ENCODE measurements at places on chromosomes 7 and 10.

- no peak for DNase-seq
Measured at GRCh38 chr7:36979810-36980248, 255.5 kb upstream of the AOAH start.

- no peak for DNase-seq
Measured at GRCh38 chr10:48300556-48300955, 5.9 kb upstream of the MAPK8 start.

DNA sequence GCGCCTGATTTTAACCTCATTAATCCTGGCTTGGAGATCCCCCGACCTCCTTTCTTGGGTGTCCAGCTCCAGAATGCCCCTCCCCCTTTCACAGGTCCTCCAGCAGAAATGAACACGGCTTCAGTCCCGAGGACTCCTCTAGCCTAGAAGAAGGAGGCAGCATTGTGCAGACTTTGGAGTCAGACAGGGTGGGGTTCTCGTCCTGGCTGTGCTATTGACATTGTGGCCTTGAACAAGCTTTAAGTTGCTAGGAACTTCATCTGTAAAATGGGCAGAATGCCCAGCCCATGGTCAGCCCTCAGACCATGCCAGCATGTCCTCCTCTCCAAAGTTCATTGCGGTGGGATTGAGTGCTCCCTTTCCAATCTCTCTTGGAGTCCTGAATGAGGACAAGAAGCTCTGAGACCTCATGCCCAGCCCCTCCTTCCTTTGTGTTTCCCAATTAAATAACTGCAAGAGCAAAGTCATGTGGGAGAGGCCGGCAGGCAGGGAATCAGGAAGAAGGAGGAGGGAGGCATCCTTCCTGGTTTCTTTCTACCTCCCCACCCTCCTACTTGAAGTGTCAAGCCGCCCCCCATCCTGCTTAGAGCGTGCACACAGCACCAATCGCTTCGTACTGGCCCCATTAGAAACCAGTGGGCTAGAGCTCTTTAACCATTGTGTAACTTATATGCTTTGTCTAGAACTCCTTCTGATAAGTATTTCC is 86.4 kb downstream of the RBM20 start:
- DNase-seq = no peak

- DNase-seq = no peak
Measured at GRCh38 chr7:42103456-42103855, 133.6 kb downstream of the GLI3 start.
